ENCODE measurements at places on chromosomes 3 and 15.

DNA sequence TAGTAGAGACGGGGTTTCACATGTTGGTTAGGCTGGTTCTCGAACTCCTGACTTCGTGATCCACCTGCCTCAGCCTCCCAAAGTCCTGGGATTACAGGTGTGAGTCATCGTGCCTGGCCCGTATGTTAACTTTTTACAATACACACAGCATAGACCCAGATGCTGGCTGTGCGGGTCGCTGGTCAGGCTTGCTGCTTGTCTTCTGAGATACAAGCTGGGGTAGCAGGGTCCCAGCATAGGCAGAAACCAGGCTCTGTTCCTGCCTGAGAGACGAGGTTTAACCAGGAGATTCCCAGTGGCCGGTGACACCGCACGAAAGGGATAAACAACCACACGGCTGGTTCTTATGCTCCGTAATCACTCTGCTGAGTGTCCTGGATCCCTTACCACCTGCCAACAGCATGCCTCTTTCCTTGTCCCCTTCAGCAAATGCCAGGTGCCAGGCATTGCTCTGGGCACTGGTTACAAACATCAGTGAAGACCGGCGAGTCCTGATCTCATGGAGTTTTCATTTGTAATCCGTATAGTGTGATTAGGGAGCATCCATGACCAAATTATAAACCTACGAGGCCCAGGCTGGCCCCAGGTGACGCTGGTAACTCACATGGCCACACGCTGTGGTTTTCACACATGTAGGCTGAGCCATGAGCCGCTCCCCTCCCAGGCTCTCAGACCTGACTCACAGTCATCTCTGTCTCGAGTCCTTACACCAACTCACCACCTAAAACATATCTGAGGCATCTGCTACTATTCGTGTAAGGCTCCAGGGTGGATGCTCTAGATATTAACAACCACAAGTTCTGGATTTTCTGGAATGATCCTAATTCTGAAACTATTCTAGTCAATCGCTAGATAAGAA is 125.7 kb downstream of the PDZRN3 start:
- DNase-seq: no peak

DNA sequence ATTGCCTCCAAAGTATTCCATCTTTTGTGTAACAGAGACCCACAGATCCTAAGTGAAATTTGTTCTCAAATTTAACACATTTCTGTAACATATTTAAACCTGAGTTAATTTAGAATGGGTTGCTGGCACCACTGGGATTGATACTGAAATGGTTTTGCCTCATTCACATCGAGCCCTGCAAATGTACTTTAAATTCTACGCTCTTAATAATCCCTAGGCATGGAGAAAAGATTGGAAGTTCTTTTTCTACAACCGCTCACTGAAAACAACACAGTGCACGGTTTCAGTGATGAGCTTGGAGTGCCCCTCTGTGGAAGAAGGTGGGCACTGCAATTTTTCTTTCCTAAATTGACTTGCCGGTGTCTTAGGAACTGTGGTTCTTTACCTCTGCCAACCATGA is 109.9 kb upstream of the ATP11B start:
- DNase-seq: peak; percentile 76

DNA sequence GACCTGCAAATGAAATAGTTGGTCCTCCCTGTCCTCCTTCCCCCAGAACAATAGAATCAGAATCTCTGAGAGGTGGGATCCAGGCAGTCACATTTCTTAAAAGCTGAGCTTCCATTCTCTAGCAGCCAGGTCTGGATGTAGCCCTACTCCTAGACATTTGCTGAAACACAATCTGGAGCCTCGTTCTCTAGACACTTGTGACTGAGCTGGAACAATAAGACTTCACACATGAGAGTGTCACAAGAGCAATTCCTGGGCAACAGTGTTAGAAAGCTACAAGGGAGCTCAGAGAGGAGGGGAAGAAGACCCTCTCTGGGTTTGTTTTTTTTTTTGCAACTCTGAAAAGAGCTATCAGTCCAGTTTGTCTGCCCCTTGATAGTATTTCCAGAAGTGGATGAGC is 14.5 kb downstream of the CORO2B start:
- DNase-seq: no peak

DNA sequence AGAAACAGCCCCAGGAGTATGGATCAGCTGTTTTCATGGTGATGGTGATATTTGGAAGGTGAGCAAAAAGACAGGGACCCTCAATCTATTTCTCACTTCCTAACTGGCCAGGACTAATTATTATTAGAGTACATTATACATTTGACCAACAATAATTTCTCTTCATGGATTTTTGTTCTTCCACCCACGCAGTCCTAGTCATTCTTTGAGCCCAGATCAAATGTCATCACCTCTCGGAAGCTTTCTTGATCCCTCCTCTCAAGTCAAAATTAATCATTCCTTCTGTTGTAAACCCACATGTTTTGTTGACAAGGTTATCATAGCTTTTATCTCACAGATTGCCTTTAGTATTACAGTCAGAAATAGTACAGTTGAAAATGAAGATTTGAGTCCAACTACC is 29.2 kb upstream of the PRICKLE2 start:
- no peak for DNase-seq

DNA sequence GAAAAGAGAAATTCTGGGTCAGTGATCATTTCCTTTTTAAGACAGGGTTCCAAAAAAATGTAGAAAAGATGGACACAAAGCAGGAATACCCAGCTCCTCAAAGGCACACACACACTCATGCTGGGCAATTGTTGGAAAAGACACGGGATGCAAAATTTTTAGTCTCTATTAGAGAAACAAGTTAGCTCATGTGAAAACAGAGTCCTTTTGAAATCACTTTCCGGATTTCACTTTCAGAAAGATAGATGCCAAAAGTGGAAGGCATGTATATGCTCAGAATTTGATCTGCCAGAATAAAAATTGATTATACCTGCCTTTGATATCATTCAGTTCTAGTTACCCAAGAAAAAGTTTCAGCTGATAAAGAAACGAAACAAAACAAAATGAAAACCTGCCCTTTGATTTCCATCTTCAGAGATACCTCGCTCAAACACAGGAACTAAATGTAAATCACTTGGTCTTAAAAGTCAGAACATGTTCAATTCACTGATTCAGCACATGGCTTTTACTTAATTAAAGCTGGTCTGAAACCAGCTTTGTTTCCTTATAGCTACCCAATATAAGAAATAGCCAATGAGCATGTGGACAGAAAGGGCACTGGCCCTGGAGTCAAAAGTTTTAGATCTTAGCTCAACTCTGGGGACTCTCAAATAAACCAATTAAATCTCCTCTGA is 52.8 kb downstream of the PLD1 start:
- DNase-seq: no peak

DNA sequence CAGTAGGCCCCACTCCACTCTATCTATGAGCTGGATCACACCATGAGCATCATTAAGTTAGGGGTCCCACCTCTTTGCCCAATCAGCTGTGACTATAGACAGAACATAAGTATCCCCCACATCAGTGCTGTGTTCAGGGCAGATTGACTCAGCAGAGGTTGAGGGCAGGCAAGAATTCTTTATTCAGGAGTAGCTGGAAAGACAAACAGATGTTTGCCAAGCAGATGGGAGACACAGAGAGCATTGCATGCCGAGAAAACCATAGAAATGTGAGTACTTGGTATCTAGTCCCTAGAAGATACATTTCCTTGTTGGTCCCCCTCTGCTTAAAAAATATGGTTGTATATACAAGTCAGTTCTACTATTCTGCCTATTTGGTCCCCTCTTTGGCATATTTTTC is 440.8 kb downstream of the RAP2B start:
- no peak for DNase-seq

DNA sequence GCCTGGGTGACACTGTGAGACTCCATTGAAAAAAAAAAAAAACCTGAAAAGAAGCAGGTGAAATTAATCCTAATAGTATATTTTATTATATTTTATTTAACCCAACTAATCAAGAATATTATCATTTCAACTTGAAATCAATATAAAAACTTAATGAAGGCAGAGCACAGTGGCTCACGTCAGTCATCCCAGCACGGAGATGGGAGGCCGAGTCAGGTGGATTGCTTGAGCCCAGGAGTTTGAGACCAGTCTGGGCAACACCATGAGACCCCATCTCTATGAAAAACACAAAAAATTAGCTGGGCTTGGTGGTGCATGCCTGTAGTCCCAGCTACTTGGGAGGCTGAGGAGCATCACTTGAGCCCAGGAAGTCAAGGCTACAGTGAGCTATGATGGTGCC is 33.3 kb upstream of the SLC41A3 start:
- DNase-seq: no peak

- no peak for DNase-seq
These were observed 271.6 kb upstream of the ZPLD1 start for GRCh38 chr3:102163039-102163817.
